Activated gamma-delta T cell (primary cell): ENCODE measurements at places on chromosomes 4 and X.

DNA sequence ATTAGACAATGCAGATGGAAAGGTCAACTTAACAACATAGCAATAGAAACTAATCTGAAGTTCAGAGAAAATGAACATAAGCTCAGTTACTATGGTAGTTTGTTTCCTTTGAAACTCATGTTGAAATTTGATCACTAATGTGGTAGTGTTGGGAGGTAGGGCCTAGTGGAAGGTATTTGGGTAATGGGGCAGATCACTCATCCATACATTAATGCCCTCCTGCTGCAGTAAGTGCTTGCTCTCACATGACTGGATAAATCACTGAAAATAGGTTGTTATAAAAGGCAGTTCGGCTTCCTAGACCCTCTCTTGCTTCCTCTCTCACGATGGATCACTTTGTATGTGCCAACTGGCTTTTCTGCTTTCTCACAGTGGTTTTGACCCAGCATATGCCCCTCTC lies 567.4 kb upstream of the GALNT7 start:
- no peak for DNase-seq

DNA sequence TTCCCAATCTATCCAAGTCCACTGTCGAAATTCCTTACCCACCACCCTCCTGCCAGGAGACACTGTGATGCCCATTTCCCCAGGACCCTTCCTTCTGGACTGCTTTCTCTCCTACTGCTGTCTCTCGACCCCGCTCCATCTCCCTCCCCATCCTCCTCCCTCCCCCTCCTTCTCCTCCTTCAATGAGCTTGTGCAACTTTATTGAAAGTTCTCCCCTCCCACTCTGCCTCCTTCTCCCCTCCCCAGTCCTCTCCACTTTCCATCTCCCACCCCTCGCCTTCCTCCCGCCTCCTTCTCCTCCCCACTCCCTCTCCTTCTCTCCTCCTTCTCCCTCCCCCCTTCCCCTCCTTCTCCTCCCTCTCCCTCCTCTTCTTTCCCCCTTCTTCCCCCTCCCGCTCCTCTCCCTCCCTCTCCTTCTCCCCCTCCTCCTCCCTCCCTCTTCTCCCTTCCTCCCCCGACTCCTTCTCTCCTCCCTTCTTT lies 116.6 kb upstream of the FAT1 start:
- no peak for DNase-seq

GRCh38 chr4:25144870-25145481 lies 15.3 kb downstream of the SEPSECS start:
- DNase-seq, result no peak

DNA sequence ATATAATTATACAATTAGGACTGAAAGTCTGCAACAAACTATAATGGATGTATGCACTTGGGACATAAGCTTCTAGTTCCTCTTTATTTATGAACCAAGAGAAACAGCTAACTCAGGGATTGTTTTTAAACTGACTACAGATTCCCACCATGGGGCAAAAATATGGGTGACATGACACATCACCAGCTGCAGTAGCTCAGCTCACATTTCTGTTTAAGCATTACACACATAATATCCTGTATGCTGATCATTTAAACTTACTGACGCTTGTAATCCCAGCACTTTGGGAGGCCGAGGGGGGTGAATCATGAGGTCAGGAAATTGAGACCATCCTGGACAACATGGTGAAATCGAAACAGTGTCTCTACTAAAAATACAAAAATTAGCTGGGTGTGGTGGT lies 11.5 kb downstream of the FGB start:
- no peak for DNase-seq

- DNase-seq, result no peak
These were observed 718 bp downstream of the RAB40A start for GRCh38 chrX:103518571-103518970.
